ENCODE measurements at places on chromosomes 11 and 22.

GRCh38 chr22:17724241-17724640, 50.0 kb downstream of the BID start:
- DNase-seq: no peak

DNA sequence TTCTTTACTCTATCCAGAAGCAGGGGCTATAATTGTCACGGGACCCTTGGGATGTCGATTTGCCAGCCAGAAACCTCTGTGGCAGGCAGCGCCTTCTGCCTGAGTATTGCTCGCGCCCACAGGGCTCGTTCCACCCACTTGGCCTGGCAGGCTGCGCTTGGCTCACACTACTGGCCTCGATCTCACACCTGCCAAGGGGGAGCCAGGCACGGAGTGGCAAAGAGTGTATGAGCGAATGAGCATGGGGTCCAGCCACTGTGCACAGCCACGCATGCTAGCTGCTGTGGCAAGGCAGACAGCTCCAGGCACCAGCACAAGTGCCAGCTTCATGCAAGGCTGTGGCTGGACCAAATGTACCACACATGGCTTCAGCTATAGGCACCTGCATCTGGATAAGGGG, 599.8 kb downstream of the DLG2 start:
- no peak for DNase-seq

DNA sequence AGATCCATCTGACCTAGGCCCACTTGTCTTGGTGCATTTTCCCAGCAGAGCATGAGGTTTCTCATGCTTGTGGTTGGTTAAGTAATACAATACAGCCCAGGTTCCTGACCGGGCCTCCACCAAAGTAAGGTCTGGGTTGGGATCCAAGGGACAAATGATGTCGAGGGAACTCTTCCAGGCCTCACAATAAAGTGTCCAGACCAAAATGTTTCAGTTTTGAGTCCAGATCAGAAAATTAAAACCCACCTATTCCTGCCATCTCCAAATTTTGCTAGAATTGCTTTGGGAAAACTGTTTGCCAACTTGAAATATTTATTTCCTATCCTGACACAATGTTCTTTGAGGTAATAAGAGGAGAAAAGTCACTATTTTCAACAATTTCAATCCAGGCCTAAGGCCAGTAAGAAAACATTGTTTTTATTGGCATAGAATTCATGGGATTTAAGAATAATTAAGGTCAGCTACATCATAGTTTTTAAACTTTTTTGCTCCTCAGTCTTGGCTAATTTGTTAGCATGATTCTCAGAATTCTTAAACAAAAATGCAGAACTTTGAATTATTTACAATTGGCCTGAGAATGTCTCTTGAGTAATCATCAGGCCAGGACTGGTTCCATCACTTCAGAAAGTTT, 51.4 kb downstream of the ME3 start:
- no peak for DNase-seq

DNA sequence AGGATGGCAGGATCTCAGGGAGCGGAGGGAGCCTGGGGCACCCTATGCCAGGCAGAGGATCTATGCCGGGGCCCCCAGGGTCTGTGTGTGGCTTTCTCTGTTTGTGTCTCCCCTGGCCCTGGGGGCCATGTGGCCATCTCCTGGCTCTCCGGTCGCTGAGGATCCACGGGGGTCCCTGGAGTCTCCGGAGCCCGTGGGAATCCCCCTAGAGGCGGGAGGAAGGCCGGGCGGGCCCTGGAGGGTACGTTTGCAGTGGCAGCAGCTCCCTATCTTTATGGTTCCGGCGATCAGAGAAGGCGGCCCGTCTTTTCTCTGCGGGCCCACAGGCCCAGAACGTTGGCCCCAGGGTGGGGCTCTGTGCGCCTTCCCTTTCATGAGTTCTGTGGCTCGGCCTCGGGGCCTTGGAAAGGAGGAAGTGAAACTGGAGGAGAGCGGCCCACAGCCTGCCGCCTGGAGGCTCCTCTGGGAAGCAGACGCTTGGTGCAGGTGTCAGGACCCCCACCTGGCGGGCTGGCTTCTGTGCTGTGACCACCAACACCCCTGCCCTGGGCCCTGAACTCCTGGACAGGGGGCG, 82.1 kb downstream of the KCNQ1 start:
- DNase-seq: no peak

- no peak for DNase-seq
Measured at GRCh38 chr22:46763051-46763705, 728 bp downstream of the TBC1D22A start.

- DNase-seq: no peak
Measured at GRCh38 chr11:1484061-1484671, 2.4 kb downstream of the MOB2 start.

All from AML-193 (cell line).